ENCODE measurements at places on chromosomes 4 and X.
A peak's percentile ranks its signal among the peaks of the same experiment; 100 is the strongest.

DNA sequence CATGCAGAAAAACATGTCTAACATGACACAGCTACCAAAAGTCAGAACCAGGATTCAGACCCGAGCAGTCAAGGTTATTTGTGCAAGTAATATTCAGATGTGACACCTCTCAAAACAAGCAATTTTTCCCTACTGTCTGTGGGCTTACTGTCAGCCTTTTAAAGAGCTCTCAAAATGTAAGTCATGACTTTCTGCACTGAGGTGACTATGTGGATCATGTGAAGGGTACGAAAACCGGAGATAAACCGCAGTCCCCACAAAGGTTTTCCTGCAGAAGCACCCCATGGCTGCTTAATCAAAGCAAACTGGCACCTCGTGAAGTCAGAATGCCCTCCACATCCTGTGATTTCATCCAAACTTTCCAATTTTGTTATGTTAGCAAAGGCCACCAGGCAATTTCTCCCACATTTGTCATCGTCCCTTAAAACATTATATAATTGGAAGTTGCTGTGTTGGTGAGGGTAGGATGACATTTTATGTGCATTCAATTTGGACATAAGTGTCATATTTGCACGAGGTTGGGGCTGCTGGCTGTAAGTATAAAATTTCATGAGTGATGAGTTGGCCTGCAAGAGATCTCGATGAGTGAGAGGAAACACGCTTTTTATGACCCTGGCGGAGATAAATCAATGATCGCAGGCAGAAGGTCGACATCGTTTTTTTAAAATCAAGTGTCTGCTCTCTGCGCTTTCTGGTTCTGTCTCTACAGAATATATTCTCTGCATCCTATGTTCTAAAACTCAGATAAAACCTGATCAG is 161.2 kb downstream of the STK32B start:
- DNase-seq = no peak

- DNase-seq = no peak
These were observed 17.7 kb downstream of the FOXR2 start for GRCh38 chrX:55640854-55641253.

- no peak for DNase-seq
These were observed 6.1 kb upstream of the BOD1L1 start for GRCh38 chr4:13633671-13634070.

DNA sequence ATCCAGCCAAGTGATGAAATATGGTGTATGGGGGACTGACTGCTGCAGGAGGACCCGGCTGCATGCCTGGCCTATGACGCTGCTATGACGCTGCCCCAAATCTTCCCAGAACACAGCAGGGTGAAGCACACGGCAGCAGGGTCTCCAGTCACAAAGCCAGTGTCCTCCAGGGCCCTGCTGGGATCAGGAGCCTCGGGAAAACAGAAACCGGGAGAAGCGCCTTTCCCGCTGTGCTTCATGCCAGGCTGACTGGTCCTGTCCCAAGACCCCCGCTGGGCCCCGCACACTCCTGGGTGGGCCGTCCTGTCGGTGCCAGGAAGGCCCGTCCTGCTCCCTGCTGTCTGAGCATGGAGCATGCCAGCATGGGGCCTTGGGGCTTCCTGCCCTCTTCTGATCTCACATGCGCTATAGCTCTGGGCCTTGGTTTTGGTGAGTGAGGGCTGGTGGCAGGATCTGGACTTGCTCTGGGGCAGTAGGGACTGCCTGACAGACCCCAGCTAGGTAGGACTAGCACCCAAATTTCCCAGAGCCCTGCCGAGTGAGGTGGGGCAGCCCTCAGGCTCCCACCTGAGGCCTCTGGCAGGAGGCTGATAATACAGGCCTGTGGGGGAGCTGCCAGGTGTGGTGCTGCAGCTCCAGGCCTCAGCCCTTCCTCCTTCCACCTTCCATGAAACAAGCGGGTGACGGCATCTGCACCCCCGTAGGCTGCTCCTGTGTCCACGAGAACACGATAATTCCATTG is 64.0 kb downstream of the ACOX3 start:
- DNase-seq = no peak

- no peak for DNase-seq
These were observed 66.8 kb downstream of the USP46 start for GRCh38 chr4:52592287-52592686.

DNA sequence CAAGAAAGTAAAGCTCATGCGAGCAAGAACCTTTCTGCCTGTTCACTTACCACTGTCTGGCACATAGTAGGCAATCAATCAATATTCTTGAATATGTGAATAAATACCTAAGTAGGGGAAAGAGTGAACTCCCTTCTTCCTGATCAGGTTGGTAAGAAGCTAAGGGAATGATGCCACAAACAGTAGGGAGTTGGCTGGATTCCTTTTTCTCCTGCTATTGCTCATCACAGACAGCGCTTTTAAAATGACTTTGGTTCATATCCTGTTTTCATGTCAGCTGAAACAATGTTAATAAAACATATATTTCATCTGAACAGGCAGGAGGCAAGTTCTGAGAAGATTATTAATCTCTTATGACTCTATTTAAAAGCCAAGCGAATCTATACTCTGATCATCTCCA is 99.2 kb downstream of the NSUN7 start:
- DNase-seq = no peak

DNA sequence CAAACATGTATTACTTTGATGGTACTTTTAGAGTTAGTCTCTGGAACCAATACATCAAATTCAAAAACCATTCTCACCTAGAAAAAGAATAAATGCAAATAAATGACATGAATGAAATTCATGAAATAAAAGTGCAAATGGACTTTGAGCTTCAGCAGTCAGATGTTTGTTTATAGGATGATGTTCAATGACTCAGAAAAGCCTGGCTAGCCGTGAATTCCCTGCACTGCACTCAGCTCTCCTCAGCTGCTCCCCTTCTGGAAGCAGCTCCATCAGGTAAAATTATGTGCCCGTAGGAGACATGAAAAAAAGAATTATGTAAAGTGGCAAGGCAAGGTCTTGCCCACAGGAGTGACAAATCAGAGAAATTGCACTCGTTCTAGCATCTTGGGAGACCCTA is 390.6 kb downstream of the GPM6A start:
- DNase-seq = no peak

DNA sequence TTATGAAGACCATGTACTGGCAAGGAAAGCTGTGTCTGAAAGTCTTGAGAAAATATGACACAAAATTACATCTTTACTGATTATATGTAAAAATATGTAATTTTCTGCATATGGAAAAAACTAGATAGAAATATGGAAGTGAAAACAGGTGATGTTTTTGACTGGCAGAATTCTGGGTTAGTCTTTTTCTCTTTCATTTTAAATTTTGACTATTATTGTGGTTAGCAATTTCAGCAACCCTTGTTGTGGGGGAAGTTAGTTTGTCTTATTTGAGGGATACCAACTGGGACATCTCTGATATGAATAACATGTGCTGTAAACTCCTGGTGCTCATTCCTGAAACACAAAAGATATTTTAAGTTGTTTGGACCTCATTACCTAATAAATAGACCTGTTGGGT is 49.9 kb upstream of the CPEB2 start:
- no peak for DNase-seq

- no peak for DNase-seq
These were observed 115.1 kb downstream of the STK32B start for GRCh38 chr4:5166377-5166776.

DNA sequence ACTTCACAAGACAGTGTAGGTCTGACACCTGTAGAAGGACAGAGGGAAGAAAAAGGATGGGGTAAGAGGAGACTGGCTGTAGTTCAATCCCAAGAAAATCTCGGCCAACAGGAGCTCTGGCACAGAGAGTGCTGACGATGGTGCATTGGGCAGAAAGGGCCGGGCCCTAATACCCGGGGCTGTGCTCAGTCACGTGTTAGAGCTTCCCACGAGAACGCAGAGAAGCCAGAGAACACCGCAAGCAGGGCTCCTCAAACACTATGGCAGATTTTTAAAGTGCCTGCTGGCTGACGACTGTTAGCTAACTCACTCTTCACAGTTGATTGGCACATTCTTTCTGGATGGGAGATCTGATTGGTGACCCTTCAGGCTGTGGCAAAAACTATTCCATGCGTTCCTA is 35.5 kb downstream of the EREG start:
- DNase-seq = no peak

- no peak for DNase-seq
These were observed 73.2 kb upstream of the AMOT start for GRCh38 chrX:112913807-112914206.

GRCh38 chrX:153490217-153490930 is 4.4 kb upstream of the BGN start:
- DNase-seq = no peak

GRCh38 chrX:10008483-10009056 is 41.4 kb downstream of the CLDN34 start:
- DNase-seq = no peak

GRCh38 chr4:77652237-77652897 is 46.7 kb downstream of the CXCL13 start:
- DNase-seq = no peak

DNA sequence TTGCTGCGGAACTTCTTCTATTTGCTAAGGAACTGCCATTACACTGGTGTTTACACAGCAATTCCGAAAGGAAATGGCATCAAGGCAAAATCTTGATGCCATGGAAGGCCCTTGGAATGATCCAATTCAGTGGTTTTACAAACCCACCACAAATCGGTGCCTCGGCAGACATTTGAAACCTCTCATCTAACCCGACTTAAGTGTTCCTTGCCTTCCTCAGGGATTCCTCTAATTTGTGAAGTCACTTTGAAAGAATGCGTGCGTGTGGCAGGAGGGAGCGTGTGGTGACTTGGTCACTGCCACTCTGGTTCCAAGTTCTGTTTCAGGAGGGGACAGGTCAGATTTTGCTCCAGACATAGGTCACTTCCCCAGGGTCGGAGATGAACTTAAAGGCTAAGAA is 4.8 kb downstream of the NOP14 start:
- DNase-seq = no peak

- no peak for DNase-seq
These were observed 15.6 kb downstream of the ELF4 start for GRCh38 chrX:130094696-130095095.

DNA sequence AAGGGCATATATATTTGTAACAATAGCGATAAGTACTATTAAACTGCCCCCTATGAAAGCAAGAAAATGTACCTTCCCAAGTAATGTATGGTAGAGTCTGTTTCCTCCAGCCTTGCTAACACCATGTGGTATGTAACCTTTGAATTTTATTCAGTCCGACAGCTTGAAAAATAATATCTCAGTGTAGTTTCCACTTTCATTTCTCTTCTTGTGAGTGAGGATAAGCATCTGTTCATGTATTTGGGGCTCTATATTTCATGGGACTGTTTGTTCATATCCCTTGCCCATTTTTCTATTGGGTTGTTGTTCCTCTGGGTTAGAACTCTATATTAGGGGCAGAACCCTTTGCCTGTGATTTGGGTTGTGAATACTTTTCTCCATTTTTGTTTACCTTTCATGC is 58.3 kb downstream of the USP38 start:
- no peak for DNase-seq

DNA sequence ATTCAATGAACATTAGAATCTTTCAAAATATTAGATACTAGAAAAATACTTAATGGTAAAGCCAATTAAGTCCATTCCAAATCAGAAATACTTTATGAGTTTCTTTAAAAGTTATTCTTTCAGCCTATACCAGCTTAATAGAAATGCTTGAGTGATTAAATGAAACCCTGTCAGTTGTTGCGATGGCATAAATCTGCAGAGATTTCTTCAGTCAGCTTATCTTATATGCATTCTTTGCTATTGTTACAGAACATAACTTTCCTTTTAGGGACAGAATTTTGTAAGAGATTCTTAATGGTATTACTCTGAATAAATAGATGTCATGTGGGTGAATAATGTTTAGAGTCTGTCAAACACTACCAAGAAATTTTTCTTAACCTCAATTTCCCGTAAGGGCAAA is 325.0 kb upstream of the HAND2 start:
- DNase-seq = no peak

- DNase-seq = peak; percentile 48
These were observed at the start of gene LDOC1 for GRCh38 chrX:141176586-141177451. LDOC1 (minus strand) TSS chrX:141177129; CDS start chrX:141177021, 108 bp downstream.

GRCh38 chr4:182826391-182826790 is 90.8 kb downstream of the DCTD start:
- no peak for DNase-seq

DNA sequence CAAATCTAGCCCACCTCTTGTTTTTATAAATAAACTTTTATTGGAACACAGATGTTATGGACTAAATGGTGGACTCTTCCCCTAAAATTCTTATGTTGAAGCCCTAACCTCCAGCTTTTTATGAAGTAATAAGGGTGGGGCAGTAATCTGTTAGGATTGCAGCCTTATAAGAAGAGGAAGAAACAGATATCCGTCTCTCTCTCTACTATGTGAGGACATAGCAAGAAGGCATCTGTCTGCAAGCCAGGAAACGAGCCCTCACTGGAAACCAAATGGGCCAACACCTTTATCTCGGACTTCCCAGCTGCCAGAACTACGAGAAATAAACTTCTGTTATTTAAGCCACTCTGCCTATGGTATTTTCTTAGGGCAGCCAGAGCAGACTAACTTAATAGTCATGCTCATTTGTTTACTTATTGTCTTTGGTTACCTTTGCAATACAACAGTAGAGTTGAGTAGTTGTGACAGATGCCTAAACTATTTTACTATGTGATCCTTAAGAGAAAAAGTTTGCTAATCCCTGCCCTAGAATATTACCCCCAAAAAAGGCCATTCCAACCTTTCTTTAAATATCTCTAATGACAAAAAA is 67.4 kb downstream of the MANBA start:
- DNase-seq = no peak

DNA sequence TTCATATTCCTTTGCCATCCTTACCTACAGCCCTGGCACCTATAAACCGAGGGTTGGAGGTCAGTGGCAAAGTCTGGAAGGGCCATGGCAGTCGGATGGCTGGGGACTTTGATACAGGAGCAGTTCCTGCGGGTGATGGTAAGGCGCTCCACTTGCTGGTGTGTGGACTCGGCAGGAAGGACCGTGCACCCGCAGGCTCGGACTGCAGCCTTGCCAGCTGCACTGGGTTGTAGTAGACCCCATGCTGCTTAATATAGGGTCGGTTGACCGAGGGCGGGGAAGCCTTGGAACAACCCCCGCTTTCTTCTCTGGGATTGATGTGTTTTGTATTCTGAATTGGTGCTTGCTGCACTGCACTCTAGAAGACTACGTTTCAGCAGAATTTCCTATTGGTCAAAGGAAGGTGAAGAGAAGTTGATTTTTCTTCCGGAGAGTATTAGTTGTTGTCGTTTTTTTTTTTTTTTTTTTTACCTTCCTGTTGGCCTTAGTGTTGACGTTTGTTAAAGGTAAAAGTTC is 638 bp downstream of the BLTP1 start:
- peak; percentile 5 for DNase-seq

GRCh38 chrX:53677286-53677685 is 9.2 kb downstream of the HUWE1 start:
- DNase-seq = no peak

GRCh38 chrX:88982933-88983332 is 235.9 kb downstream of the CPXCR1 start:
- DNase-seq = no peak
